Activated CD8-positive, alpha-beta memory T cell treated with anti-CD3 and anti-CD28 coated beads for 1 hour (primary cell): ENCODE measurements at places on chromosomes 7 and 10.

- DNase-seq, result no peak
Measured at GRCh38 chr10:22324893-22325271, 4.0 kb downstream of the BMI1 start.

DNA sequence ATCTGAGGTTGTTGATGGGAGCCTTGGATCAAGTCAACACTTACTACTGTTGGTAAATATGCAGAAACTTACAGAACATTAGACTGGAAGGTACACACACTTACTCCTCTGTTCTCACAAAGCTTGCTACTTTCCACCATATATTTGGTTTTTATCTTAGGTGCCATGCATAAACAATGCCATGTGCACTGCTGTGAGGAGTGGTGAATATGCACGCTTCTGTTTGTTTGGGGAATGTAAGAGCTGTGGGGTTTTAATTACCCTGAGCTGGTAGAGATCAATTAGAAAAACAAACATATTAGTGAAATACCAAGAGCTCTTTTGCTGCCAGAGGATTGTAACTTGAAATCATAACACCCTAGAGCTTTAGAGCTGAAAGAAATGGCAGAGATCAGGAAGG, 79.8 kb upstream of the ARID5B start:
- no peak for DNase-seq

DNA sequence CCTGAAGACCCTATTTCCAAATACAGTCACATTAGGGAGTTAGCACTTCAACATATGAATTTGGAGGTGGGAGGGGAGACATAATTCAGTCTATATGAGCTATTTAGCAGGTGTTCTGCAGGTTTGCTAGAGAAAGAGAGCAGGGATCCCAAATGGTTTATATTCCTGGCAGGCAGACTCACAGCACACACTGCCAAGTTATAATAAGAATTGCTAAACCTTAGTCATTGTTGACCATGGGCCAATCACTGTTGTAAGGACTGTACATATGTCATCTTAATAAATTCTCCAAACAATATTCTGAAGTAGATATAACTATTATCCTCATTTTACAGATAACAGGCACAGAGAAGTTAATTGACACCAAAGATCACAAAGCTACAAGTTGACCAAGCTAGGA, 1.5 kb upstream of the CCDC3 start:
- no peak for DNase-seq

GRCh38 chr10:57891201-57892006, 376.3 kb downstream of the IPMK start:
- no peak for DNase-seq

DNA sequence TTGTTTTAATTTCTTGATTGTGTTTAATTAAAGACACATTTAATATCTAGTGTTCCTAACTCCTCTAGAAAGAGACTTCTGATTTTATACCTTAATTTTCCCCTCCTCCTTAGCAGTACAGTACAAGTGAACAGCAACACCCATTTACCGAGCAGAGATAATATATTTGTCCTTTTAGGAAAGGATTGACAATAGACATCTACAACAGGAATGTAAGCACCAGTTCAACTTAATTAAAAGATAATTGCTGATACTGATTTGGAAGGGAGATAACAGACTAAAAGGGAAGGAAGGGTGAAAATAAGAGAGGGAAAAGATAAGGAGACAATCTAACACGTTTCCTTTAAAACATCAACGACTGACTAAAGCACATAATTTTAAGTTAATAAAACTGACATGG, 119.3 kb downstream of the SRPK2 start:
- DNase-seq, result no peak

- DNase-seq, result no peak
Measured at GRCh38 chr7:139915864-139916716, 87.0 kb downstream of the TBXAS1 start.

DNA sequence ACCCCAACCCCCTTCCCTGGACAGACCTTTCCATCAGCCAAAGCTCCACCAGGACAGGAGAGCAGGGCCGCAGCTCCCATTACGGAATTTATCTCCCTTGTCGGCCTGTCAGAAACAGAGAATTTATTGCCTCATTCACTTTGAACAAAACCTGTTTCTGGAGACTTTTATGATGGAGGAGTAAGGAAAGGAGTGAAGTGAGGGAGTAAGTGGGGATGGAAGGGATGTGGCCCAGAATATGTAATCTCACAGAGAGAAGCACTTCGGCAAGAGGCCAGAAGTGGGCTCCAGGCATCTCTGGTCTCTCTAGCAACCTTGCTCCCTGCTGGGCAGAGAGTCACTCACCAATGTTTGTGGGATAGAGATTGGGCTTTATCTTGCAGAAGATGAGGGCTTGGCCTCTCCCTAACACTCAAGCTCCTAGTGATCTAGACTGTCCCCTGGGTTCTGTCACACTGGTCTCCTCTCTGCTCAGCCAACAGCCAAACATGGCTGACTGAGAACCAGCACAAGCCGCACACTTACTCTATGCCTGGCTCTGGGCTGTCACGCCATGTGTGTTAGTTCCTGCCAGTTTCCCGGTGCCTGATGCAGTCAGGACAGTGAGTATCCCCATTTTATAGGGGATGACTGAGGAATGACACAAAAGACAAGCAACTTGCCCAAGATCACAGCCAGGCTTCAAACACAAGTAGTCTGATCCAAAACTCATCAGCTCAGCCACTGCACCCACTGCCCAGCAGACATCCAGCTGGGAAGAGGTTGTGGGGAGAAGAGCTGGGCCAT, 149.4 kb upstream of the ZMIZ1 start:
- DNase-seq, result no peak
